Fibroblast of skin of right quadriceps (primary cell): ENCODE measurements at places on chromosomes 7 and 10.
A peak's percentile ranks its signal among the peaks of the same experiment; 100 is the strongest.

GRCh38 chr7:97480772-97481390, 251.0 kb upstream of the TAC1 start:
- DNase-seq: no peak

GRCh38 chr7:23426876-23427275, 43.4 kb downstream of the IGF2BP3 start:
- DNase-seq: no peak

- DNase-seq: no peak
These were observed 1.2 kb downstream of the COX19 start for GRCh38 chr7:974172-974571.

GRCh38 chr10:71277914-71278665, 41.0 kb upstream of the SLC29A3 start:
- no peak for DNase-seq

DNA sequence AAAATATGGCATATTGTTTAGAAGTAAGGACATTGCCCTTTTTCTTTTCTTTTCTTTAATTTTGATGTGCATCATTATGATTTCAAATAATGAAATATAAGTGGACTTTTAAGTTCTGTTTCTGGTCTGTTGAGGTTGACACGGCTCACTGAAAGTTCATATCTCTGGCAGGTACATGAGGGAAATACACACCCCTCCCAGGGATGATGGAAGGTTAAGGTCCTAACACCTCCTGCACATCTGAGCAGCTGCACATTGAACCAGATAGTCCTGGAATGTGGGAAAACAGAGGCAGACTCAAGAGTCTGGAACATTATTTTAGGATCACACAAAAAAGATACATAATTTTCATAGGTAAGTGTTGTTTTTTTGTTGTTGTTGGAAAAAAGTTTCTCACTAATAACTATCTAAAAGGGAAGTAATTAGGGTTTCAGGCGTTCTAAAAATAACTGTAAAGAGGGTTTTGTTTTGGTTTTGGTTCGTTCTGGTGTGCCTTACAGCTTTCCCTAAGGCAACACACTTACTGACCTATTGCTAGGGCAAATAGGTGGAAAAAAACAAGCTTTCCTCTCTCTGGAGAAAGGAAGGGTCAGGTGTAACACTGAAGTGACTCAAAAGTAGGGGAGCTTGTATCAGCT, 201.2 kb upstream of the PRKCQ start:
- DNase-seq: no peak

GRCh38 chr7:111198255-111198654, 107.3 kb downstream of the LRRN3 start:
- DNase-seq: peak; percentile 99

GRCh38 chr10:12327476-12327875, 21.9 kb upstream of the CAMK1D start:
- no peak for DNase-seq

GRCh38 chr7:121330053-121330833, 1.4 kb downstream of the WNT16 start:
- DNase-seq: peak; percentile 25

GRCh38 chr7:94001396-94001795, 2.8 kb downstream of the BET1 start:
- peak; percentile 42 for DNase-seq

DNA sequence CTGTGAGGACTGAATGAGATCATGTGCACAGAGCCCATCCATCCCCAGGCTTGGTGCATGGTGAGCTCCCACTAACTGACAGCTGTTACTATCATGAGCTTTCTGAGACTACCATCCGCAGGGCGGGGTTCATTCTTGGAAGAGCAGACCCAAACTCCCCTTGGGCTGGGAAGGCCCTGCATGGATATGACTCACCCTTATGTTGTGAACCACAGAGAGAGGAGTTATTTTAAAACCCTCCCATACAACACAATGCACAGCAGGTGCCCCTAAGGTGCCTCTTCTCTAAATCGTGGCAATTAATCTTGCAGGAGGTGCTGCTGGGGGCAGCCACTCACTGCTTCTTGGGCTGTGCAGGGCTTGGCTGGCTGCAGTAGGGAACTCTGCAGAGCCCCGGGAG, 219.1 kb downstream of the GFRA1 start:
- DNase-seq: no peak

DNA sequence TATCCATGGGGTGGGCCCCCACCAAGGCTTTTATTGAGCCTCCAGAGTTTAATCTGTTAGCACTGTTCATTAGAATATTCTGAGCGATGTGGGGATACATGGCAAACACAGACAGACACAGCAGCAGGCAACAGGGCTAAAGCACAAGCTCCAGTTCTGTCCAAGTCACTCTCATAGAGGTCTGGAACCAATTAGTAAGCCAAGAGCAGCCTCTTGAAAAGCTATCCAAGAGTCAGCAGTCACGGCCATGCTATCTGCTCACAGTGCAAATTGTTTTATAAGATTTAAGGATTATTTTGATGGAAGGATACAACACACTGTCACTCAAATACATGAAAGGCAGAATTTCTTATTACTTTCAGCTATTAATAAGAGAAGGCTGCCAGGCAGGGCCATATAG, 86.4 kb upstream of the DGKB start:
- peak; percentile 28 for DNase-seq

- no peak for DNase-seq
These were observed 428.6 kb downstream of the LRMDA start for GRCh38 chr10:75860009-75860408.

DNA sequence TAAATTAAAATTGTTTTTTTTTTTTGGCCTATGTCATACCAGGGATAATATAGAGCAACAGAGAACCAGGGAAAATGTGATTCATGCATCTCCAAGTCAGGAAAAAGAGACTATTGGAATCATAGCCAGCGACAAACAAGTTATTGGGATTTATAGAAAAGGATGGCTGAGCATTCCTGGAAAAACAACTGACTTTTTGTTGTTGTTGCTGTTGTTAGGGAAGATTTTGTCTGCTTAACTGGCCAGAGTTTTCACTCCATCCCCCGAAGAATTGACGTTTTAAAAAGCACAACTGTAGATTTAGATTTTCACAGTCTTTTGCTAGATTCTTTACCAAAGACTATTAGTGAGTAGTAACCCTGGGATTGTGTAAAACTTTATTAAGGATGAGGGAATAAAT, 112.4 kb downstream of the TBXAS1 start:
- DNase-seq: no peak

GRCh38 chr7:45155941-45156340, 1.6 kb upstream of the RAMP3 start:
- no peak for DNase-seq

GRCh38 chr10:91389636-91390512, 20.3 kb upstream of the HECTD2 start:
- peak; percentile 57 for DNase-seq

DNA sequence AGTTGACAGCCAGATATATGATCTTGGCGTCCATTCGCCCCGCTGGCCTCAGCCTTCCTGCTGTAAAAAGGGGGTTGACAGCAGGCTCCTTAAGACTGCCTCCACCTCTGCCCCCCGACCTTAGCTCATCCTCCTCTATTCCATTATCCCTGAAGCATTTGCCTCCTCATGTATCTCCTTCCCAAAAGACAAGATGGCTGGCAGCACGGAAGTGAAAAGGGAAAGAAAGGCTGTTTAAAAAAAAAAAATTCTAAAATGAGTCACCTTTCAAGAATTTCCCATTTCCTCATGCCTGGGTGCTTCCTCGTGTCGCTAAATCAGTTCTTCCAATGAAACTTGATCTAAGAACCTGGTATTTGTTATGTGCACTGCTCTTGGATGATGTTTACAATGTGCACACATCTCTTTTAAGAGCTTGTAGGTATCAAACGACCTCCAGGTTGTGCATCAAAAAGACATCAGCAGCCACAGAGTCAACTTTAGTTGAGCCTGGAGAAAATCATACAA, 1.7 kb downstream of the SCRN1 start:
- peak; percentile 90 for DNase-seq

- DNase-seq: peak; percentile 66
These were observed 100.0 kb downstream of the INPP5A start for GRCh38 chr10:132637477-132638129.

GRCh38 chr7:44664780-44665461, 58.5 kb downstream of the OGDH start:
- DNase-seq: no peak

GRCh38 chr10:19628767-19629560, 187.3 kb upstream of the PLXDC2 start:
- no peak for DNase-seq

DNA sequence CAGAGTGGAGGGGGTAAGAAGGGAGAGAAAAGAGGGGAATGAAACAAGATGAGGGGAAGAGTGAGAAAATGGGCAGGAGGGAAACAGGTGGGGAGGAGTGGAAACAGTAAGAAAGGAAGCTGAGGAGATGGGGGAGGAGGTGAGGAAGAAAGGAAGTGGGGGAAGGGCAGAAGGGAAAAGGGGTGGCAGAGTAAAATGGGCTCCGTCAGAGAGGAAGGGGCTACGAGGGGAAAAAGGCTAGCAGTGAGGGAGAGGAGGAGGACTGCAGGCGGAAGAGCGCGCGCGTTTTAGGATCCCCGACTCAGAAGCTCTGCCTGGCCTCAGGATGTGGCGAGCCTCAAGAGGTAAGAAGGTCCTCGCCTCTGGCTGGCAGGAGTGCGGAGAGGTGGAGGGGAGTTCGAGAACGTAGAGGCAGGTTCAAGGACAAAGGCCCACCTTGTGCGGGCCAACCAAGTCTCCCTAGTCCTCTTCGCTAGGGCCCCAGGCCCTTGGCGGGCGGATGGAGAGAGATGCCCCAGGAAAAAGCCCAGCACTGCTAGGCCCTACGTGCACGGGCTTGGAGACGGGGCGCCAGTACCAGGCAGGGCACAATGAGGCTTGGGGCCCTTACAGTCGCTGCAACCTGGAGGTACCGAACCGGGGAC, 5.8 kb upstream of the NKX2-3 start:
- DNase-seq: no peak

DNA sequence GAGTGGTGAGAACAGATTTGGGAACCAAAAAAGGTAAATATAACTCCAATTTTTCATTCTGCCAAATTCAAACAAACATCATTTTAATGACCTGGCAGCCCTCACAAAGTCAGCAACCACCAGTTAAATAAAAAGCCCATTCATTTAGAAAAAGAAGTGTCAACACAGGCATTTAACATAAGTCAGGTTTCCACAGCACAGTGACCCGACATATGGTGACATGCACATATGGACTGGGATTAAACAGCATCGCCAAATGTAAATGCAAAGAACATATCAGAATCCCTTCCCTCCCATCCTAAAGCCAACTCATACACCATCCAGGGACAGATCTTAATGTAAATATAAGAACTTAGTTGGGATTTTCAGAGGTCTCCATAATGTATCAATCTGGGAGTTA, 293.2 kb downstream of the FGFR2 start:
- DNase-seq: no peak

GRCh38 chr10:21176934-21177480, 279.9 kb upstream of the NEBL start:
- DNase-seq: no peak

DNA sequence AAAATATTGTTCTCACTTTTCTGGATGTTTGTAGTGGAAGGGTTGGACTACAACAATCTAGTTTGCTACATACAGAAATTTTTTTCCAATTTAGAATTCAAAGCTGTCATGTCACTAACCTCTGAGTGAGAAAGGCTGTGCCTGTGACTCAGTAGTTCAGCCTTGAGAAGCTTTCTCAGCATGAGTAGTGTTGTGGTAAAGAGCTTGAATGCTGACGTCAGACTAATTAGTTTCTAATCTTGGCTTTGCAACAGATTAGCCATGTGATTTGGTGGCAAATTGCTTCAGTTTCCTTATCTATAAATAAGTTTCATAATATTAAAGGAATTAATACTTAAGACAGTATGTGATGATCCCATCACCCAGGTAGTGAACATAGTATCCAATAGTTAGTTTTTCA, 83.8 kb downstream of the ABCA13 start:
- DNase-seq: peak; percentile 63

DNA sequence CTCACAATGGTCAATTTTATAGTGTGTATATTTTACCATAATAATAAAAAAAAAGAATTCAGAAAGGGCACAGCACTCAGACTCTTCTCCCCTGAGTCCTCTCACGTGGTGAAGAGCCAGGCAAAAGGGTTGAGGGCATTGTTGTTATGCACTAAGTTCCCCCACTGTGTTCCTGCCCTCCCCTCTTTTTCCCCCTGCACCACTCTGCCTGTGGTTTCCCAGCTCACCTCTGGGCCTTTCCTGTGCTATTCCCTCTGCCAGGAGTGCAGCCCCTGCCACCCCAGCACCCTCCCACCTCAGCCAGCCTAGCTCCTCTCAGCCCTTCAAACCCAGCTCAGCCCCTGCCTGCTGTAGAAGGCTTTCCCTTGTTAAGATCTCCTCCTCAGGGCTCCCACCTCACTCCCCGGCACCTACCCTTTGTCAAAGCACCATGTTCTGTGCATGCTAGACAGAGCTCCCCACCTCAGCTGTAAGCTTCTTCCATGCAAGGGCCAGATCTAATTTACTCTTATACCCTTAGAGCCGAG, 108.5 kb downstream of the KCNMA1 start:
- no peak for DNase-seq

- DNase-seq: no peak
These were observed 85.7 kb upstream of the NMT2 start for GRCh38 chr10:15253951-15254807.

- DNase-seq: no peak
These were observed 38.4 kb downstream of the ARID5B start for GRCh38 chr10:61939902-61940301.

- peak; percentile 44 for DNase-seq
These were observed 341.9 kb downstream of the TNS3 start for GRCh38 chr7:47239931-47240421.

- DNase-seq: no peak
These were observed 43.4 kb downstream of the CLIP2 start for GRCh38 chr7:74332373-74333176.
